ENCODE measurements at places on chromosomes 16 and 17.

DNA sequence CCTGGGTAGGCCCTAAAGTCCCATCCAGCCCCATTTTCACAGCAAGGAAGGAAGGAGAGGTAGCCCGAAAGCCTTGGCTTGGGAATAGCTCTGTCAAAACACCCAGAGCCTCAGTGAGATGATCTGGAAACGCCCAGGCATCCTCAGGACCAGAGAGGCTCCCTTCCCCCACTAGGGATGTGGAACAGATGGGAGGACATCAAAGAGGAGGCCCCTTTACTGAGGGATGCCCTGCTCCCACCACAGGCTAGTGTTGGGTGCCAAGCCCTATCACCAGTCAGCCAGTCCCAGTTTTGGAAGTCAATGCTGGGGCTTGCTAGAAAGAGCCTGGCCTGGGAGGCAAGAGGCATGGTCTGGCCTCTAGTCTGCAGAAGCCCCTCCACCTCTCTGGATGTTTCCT, 4.7 kb downstream of the TPPP3 start:
- DNase-seq, result no peak

DNA sequence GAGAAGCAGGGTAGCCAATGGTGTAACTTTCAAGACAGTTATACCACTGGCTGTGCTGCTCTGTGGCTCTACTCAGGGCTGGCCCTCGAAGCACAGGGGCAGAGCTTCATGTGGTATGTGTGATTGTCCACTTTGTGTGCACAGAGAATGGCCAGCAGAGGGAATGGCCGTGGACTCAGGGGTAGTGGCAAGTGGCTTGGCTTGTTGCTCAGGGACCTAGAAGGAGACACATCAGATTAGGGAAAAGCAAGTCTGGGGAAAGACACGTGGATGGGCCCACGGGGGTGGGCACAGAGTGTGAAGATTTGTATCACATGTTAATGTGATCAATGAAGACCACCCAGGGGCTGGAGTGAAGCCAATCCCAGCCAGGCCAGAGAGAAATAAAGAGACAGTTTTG, 20.0 kb upstream of the XYLT2 start:
- no peak for DNase-seq

- DNase-seq, result no peak
Measured at GRCh38 chr17:15381707-15382106, 40.3 kb upstream of the TEKT3 start.

- DNase-seq, result no peak
Measured at GRCh38 chr16:60815865-60816264, 1220.4 kb downstream of the CDH8 start.

- no peak for DNase-seq
Measured at GRCh38 chr17:27944546-27945332, 51.6 kb upstream of the LYRM9 start.

GRCh38 chr16:84942786-84943185, 68.5 kb downstream of the ZDHHC7 start:
- no peak for DNase-seq
